ENCODE measurements at places on chromosomes 12 and 14. TPM values are rescaled to one million over a fixed set of nuclear protein-coding genes. Genes with fewer than 3 reads are reported as not detected.

VWF gene
- total RNA-seq = 418 TPM

KLRF1 gene
- total RNA-seq = 1.5 TPM

PTPRB gene
- total RNA-seq = 38.5 TPM

FOXJ2 gene
- total RNA-seq = 7.9 TPM

- no peak for DNase-seq
- H3K36me3 ChIP-seq = no peaks in the 10 kb centered on the region
- H3K4me1 ChIP-seq = no peaks in the 10 kb centered on the region
Observed at GRCh38 chr12:56951582-56952339, 5.6 kb downstream of the RDH16 start.

- H3K27me3 ChIP-seq = no peaks in the 10 kb centered on the region
- H3K36me3 ChIP-seq = no peaks in the 10 kb centered on the region
Observed at GRCh38 chr14:99689266-99690236, 5.5 kb downstream of the CYP46A1 start.

- no peaks in the 10 kb centered on the region for H3K27me3 ChIP-seq
- DNase-seq = no peak
- no peak overlapping the region for H3K4me3 ChIP-seq
Observed at GRCh38 chr14:96585672-96586013, 83.5 kb downstream of the PAPOLA start.

DNA sequence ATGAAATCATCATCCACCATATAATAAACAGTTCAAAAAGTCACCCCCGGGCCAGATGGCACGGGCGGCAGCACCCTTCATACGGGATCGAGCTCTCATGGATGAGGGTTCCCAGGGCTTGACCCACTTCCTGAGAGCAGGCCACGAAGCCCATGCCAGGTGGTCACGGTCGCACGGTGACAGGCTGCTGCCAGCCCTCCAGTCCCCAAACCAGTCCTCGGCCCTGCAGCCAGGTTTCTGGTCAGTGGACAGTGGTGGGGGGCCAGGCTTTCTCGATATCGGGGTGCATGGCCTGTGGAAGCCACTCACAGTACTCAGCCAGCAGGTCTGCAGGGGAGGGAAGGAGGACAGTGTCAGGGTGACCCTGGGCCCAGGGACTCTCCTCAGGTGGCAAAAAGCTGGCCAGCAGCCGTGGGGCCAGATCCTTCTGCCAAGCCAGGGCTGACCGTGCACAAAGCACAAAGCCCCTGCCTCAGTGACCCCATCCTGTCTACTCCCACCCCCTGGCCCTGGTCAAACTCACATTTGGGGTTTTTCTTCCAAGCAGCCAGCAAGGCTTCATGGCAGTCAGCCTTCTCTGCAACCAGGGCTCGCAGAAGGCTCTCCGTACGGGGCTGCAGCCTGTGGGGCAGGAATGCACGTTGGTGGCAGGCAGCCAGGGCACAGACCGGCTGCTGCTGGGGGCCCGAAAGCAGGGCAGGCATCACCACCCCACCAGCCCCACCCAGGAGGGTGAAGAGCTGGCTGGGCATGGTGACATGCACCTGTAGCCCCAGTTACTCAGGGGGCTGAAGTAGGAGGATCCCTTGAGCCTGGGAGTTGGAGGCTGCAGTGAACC lies 33.3 kb upstream of the UBC start:
- no peak overlapping the region for H3K4me3 ChIP-seq
- no peak overlapping the region for H3K27ac ChIP-seq
- DNase-seq = no peak
- no peaks in the 10 kb centered on the region for H3K36me3 ChIP-seq
- H3K27me3 ChIP-seq = no peaks in the 10 kb centered on the region

GRCh38 chr14:77746064-77746702 lies 14.8 kb downstream of the SNW1 start:
- no peaks in the 10 kb centered on the region for H3K36me3 ChIP-seq
- H3K27ac ChIP-seq = no peak overlapping the region
- no peaks in the 10 kb centered on the region for H3K4me1 ChIP-seq
- no peaks in the 10 kb centered on the region for H3K27me3 ChIP-seq
- no peak for DNase-seq

GRCh38 chr12:6038160-6038559 lies 86.3 kb downstream of the VWF start:
- no peaks in the 10 kb centered on the region for H3K36me3 ChIP-seq
- H3K27ac ChIP-seq = no peak overlapping the region
- no peaks in the 10 kb centered on the region for H3K4me1 ChIP-seq
- no peaks in the 10 kb centered on the region for H3K27me3 ChIP-seq

GRCh38 chr14:78652727-78653126 lies 482.6 kb downstream of the NRXN3 start:
- no peaks in the 10 kb centered on the region for H3K36me3 ChIP-seq
- DNase-seq = no peak
- no peak overlapping the region for H3K4me3 ChIP-seq
- no peaks in the 10 kb centered on the region for H3K27me3 ChIP-seq
- no peak overlapping the region for H3K27ac ChIP-seq

GRCh38 chr12:111274777-111275176 lies 94.1 kb downstream of the PHETA1 start:
- H3K36me3 ChIP-seq = no peaks in the 10 kb centered on the region
- no peak for DNase-seq
- no peak overlapping the region for H3K27ac ChIP-seq
- H3K27me3 ChIP-seq = no peaks in the 10 kb centered on the region

DNA sequence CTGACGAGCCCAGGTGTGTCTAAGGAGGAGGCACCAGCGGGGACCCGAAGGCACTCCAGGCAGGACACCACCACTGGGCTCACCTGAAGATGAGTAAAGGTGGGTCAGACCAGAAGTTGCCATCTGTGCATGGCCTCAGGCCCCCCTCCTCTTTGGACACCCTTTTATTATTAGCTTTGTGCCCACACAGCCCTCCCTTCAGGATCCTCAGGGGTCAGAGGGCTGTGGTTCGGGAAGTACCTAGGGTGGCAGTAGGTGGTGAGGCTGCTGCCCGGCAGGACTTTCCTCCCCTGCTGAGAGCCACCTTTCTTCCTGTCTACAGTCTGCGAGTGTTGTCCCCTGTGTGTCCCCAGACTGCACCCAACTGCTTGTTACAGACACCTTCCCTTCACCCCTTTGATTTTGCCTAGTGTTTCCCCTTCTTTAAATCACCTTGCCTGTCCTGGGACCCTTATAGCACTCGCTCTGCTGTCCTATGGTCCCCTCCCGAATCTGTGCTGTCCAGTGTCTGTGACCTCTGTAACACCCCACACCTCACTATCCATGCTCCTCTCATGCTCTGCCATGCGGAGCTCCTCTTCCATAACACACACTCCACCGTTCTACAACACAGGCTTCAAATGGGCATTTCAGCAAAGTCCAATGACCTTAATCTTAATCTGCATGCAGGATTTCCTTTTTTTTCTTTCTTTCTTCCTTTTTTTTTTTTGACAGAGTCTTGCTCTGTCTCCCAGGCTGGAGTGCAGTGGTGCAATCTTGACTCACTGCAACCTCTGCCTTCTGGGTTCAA lies 25.7 kb downstream of the SOAT2 start:
- no peak overlapping the region for H3K4me3 ChIP-seq
- H3K4me1 ChIP-seq = no peaks in the 10 kb centered on the region
- H3K36me3 ChIP-seq = no peaks in the 10 kb centered on the region
- H3K27ac ChIP-seq = no peak overlapping the region
- DNase-seq = no peak

DNA sequence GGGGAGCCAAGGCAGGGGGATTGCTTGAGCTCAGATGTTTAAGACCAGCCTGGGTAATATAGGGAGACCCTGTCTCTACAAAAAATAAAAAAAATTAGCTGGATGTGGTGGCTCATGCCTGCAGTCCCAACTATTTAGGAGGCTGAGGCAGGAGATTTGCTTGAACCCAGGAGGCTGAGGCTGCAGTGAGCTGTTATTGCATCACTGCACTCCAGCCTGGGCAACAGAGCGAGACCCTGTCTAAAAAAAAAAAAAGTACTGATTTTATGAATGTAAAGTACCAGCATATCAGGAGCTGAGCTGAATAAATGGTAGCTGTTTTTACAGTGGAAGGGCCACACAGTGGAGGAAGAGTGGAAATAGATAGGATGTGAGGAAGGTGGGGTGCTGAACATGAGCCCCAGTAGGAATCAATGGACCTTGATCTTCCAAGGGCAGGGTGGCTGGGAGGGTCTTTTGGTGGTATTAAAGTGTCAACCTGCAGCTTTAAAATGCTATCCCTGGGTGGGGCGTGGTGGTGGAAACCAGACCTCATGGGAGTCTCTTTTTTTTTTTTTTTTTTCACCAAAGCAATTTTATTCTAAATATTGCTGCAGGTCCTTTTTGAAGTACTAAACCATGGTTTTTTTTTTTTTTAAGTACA lies 2.2 kb downstream of the ATP23 start:
- H3K4me3 ChIP-seq = no peak overlapping the region
- H3K27me3 ChIP-seq = no peaks in the 10 kb centered on the region
- H3K36me3 ChIP-seq = no peaks in the 10 kb centered on the region
- no peak overlapping the region for H3K27ac ChIP-seq
- DNase-seq = no peak
- no peaks in the 10 kb centered on the region for H3K4me1 ChIP-seq

DNA sequence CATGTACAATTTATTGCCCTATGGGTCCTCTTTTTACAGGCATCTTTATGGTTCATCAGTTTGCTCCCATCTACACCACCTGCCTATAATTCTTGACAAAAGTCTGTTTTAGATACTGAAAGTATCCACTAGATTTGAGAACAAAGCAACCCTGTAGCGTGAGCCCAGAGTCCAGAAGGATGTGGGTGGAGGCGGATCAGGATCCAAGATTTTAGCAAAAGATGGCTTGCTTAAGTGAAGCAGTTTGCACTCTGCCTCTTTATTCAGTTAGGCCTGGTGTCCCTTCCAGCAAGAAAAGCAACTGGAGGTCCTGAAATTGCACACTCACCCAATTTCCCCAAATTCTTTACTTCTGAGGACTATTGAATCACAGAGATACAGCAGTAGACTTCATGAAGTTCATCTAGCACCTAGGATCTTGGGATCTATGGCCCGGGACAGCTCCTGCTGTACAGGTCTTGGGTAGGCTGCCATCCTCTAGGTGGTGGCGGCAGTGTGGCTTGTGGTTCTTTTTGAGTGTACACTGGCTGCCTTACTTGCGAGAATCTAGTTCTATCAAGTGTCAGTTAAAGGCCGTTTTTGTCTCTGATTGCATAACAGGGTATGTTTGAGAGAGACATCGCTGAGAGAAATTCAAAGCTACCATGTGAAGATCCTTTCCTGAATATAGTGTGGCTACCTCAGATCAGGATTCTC lies 873.2 kb downstream of the NRXN3 start:
- no peak for DNase-seq
- H3K4me3 ChIP-seq = no peak overlapping the region
- no peak overlapping the region for H3K27ac ChIP-seq
- no peaks in the 10 kb centered on the region for H3K27me3 ChIP-seq
- no peaks in the 10 kb centered on the region for H3K36me3 ChIP-seq

DNA sequence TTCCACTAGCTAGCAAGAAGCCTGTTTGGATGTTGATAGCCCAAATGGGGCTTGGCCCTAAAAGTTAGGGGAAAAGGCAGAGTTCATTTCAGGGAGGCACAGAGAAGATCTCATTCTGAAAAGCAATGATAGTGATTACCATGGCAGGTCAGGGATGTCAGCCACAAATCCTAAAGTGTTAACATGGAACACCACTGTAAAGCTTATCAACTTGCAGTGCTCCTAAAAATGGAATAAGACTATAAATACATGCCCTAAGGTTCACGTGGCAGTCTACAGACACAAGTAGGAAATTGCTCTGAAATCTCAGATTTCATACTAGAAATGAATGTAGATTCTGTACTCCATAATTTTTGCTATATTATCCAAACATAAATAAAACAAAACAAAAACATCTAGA lies 280.0 kb upstream of the E2F7 start:
- H3K4me1 ChIP-seq = no peaks in the 10 kb centered on the region
- no peaks in the 10 kb centered on the region for H3K27me3 ChIP-seq
- no peaks in the 10 kb centered on the region for H3K36me3 ChIP-seq
- DNase-seq = no peak
- no peak overlapping the region for H3K4me3 ChIP-seq
- no peak overlapping the region for H3K27ac ChIP-seq

DNA sequence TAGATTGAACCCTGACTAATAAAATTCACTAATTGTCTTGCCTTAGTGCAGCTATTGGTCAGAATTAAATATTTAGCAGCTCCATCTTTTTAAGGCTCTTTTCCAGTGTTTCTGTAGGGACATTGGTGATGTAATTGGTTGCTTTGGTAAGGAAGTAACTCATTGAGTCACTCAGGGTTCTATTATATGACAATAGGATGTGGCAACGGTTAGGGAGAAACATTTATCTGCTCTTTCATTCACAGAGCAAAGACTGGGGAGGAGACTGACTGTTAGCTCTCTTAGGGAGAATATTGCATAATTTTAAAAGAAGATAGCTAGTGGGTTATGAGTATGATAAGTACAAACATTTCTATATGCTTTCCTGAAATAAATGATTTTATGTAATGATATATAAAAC lies 616.5 kb downstream of the TRHDE start:
- no peak for DNase-seq
- H3K4me1 ChIP-seq = no peaks in the 10 kb centered on the region
- H3K4me3 ChIP-seq = no peak overlapping the region
- no peaks in the 10 kb centered on the region for H3K27me3 ChIP-seq
- no peaks in the 10 kb centered on the region for H3K36me3 ChIP-seq
